ENCODE measurements at places on chromosomes 6 and 20.

DNA sequence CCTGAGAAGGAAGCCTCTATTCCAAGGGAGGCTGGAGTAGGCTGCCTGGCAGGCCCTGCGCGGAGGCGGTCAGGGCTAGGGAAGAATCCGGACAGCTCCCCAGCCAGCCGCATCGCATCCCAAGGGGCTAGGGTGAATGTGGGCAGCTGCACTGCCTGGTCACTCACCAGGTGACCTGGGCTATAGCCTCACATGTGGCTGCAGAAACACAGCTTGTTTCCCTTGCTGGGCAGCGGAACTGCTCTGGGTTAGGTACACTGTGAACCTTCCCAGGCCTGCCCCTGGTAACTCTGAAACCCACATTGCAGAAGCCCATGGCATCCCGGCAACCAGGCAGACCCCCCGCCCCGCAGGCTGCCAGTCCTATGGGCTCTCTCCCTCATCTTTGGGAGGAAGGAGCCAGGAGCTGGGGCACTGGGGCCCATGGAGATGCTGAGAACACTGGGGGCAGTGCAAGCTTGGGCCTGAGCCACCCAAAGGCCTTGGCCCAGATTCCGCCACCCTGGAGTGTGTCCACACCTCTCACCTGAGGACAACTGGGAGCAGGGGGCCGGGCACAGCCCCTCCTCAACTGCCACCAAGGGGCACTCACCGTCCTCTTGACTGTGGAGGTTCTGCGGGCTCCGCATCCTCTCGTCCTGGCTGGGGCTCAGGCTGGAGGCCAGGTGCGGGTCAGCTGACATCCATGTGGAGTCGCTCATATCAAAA is 111.0 kb downstream of the NOL4L start:
- no peak for DNase-seq

DNA sequence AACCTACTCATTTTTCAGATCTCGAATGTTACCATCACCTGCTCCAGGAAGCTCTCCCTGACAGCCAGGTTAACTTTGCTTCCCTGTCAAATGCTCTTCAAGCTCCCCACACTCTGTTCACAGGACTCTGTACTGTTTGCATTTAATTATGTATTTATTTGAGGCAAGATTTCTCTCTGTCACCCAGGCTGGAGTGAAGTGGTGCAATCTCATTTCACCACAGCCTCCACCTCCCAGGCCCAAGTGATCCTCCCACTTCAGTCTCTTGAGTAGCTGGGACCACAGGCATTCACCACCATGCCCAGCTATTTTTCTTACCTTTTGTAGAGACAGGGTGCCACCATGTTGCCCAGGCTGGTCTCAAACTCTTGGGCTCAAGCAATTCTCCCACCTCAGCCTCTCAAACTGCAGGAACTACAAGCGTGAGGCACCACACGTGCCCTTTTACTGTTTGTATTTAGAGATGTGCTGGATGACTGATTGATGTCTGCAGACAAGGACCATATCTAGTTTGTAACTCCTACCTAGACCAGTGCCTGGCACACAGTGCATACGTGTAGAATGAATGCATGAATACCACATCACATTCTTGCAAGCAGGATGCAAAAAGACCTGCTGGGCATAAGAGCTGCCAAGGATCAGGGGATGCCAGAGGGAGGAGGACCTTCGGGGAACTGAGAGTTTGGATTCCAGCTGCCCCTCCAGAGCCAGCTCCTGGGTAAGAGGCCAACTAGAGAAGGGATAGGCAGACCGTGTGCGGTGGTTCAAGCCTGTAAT is 15.6 kb upstream of the CBFA2T2 start:
- DNase-seq: no peak

- DNase-seq: no peak
These were observed 168.9 kb downstream of the FRK start for GRCh38 chr6:115891750-115892149.

GRCh38 chr20:19453410-19453809 is 241.0 kb downstream of the SLC24A3 start:
- DNase-seq: no peak

- no peak for DNase-seq
These were observed 78.9 kb upstream of the SCP2D1 start for GRCh38 chr20:18734525-18735189.

DNA sequence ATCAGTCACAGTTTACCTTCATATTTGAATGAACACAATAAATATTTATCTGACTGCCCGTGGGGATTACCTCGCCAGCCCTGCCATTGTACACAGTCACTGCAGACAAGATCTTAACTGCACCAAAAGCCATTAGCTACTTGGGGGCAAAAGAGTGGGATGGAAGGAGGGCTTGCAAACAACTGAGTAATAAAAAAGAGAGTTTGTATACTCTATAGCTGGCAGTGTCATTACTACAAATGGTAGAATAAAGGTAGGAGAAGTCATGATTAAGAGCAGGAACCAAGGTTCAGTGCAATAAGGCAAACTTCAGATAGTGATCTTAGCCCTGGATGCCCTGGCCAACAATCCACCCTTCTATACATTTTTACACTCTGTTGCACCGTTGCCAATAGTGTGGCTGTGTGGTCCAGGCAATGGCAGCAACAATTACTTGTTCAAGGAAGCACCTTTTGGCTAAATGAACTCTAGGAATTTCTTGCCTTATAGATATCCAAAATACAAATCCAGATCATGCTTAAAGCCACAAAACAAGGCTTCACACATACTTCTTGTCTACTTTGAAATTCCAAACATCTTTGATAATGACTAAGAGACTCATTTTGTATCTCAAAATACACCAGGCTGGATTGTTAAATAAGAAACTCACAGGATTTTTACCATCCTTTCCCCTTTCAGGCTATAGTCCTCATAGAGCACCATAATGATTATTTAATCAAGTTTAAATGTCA is 955.4 kb upstream of the ADGRB3 start:
- DNase-seq: no peak

GRCh38 chr6:33677143-33677660 is 34.3 kb downstream of the UQCC2 start:
- peak; percentile 60 for DNase-seq

DNA sequence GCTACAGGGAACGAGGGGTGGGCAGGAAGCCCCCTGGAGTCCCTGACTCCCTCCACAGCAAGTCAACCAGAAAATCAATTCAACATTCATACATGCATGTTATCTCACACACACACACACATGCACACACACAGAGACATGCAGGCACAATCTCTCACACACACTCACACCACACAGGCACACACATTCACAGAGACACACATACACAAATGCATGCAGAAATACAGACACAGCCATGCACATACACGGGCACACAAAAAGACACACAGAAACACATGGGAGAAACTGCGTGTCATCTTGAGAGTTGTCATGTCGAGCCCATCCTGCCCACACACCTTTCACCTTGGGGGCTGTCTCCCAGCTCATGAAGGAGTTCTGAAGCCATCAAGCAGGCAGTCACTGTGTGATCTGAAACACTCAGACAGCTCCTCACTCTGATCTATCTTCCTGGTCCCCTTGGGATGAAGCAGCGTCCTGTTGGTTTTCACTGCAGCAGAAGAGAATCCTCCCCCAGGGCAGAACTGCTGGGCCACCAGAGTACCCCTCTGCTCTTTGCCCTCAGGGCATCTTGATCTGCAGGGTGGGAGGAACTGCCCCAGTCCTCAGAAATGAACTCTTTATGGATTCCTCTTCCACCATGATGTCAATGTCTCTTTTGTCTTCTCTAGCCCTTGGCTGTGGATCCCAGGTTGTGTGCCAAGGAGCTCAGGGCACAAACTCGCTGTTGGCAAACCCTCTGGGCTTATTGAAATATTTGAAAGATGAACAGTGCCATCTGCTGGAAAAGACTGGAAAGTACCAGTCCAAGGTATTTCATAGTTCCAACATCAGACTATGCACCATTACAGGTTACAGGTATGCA is 8.8 kb downstream of the RAET1L start:
- peak; percentile 30 for DNase-seq

- DNase-seq: no peak
These were observed 723 bp upstream of the ARID1B start for GRCh38 chr6:156776470-156776839.

GRCh38 chr20:13464702-13465101 is 174.0 kb downstream of the TASP1 start:
- no peak for DNase-seq

Data from GM04504 (cell line).